ENCODE measurements at places on chromosomes 2 and 18.
A peak's percentile ranks its signal among the peaks of the same experiment; 100 is the strongest.

GRCh38 chr2:113796592-113797175 is 40.2 kb upstream of the SLC35F5 start:
- DNase-seq, result no peak
- no peak overlapping the region for H3K4me3 ChIP-seq
- H3K4me1 ChIP-seq, result peaks cover 30% of the 10 kb centered on the region
- H3K27ac ChIP-seq, result no peak overlapping the region
- H3K27me3 ChIP-seq, result no peaks in the 10 kb centered on the region

- no peak overlapping the region for H3K27ac ChIP-seq
- H3K4me1 ChIP-seq, result peaks cover 21% of the 10 kb centered on the region
- peaks cover 53% of the 10 kb centered on the region for H3K27me3 ChIP-seq
- no peaks in the 10 kb centered on the region for H3K36me3 ChIP-seq
- DNase-seq, result no peak
Measured at GRCh38 chr2:110816404-110817365, 84.3 kb downstream of the ACOXL start.

- no peak for DNase-seq
- no peaks in the 10 kb centered on the region for H3K36me3 ChIP-seq
- no peak overlapping the region for H3K27ac ChIP-seq
- H3K27me3 ChIP-seq, result peaks cover 25% of the 10 kb centered on the region
Measured at GRCh38 chr2:144632809-144633208, 112.9 kb upstream of the ZEB2 start.

GRCh38 chr2:206858687-206859329 is 80.5 kb upstream of the CPO start:
- H3K27ac ChIP-seq, result peak overlapping the region; percentile 75
- H3K36me3 ChIP-seq, result no peaks in the 10 kb centered on the region
- DNase-seq, result no peak
- no peaks in the 10 kb centered on the region for H3K27me3 ChIP-seq

- no peaks in the 10 kb centered on the region for H3K36me3 ChIP-seq
- H3K27me3 ChIP-seq, result peaks cover 3% of the 10 kb centered on the region
- H3K27ac ChIP-seq, result no peak overlapping the region
Measured at GRCh38 chr2:60331115-60331809, 222.2 kb downstream of the BCL11A start.

DNA sequence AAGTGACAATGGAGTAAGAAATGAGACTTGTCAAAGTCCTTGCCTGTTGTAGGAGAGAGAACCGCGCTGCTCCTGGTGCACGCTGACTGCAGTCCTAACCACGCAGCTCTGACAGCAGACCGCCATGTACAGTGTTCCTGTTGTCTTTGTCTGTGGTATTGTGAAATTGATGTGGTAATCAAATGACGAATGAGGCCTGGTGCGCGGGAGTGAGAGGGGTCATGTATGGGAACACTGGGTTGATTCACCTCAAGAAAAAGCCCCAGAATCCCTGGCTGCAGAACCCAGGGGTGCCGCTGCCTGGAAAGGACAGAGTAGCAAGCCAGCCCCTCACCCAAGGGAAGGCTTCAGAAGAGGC is 64.0 kb downstream of the INPP4A start:
- H3K4me1 ChIP-seq, result peaks cover 96% of the 10 kb centered on the region
- peak overlapping the region; percentile 91 for H3K27ac ChIP-seq
- H3K4me3 ChIP-seq, result peak overlapping the region; percentile 47

GRCh38 chr2:172613040-172613439 is 57.1 kb downstream of the PDK1 start:
- H3K4me1 ChIP-seq, result peaks cover 5% of the 10 kb centered on the region
- H3K4me3 ChIP-seq, result no peak overlapping the region
- no peak overlapping the region for H3K27ac ChIP-seq
- H3K36me3 ChIP-seq, result peaks cover 55% of the 10 kb centered on the region

DNA sequence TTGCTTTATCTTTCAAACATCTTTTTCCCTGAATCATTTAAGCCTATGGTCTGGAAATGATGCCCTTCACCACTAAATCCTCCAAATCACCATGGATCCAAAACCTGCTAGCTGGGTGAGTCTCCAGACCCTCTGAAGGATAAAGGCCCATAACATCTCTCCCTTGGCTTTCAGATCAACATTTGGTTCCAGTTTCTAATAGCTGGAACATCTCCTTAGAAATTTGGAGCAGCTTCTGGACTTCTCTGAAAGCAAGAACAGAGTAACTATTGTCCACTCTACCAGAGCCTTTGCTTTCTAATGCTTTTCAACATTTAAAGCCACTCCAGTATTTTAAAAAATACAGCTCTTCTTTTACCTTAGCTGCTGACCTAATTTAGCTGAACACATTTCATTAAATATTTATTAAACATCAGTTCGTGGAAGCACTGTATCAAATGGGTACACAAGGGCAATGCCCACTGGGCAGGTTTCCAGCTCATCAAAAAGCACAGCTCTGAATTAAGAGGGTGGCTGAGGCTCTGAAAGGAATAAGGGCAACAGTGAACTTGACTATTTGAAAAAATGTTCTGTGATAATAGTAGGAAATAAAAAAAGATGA is 75.3 kb downstream of the GALNT3 start:
- H3K27me3 ChIP-seq, result peaks cover 25% of the 10 kb centered on the region
- H3K27ac ChIP-seq, result no peak overlapping the region
- no peak for DNase-seq
- H3K36me3 ChIP-seq, result no peaks in the 10 kb centered on the region

DNA sequence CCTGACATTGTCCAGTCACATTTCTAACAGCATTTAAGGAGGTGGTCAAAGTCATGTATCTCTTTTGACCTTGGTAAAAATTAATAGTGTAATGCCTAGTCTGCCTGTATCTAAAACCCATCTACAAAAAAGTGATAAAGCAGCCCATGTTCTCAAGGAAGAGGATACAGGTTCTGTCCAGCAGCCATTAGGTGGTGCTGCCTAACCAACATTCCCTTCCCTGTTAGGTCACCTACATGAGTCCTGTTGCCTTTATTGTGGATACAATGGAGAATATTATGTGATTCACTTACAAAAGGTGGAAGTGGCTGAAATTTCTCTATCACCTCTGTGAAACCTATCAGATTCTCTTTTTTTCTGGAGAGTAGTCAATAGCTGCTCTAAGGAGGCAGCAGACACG is 52.5 kb downstream of the AQP4 start:
- no peak overlapping the region for H3K27ac ChIP-seq
- no peaks in the 10 kb centered on the region for H3K36me3 ChIP-seq
- DNase-seq, result no peak
- no peak overlapping the region for H3K4me3 ChIP-seq
- no peaks in the 10 kb centered on the region for H3K27me3 ChIP-seq

DNA sequence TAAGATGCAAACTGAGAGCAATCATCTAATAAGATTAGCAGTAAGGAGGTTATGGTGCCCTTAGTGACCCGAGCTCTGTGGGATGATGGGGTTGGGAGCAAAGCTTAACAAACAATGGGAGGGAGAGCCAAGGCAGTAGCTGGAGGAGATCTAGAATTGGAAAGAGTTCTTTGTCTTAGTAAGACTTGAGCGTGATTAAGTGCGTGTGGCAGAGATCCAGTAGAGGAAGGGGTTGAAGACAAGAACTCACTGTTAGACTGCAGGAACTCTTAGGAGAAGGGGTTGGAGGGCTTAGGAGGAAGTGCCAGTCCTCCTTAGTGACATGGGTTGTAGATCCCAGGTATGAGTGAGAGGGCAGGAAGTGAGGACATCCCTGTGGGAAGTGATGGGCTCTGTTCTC is 184.7 kb downstream of the GFPT1 start:
- H3K27ac ChIP-seq, result no peak overlapping the region
- no peaks in the 10 kb centered on the region for H3K4me1 ChIP-seq
- no peaks in the 10 kb centered on the region for H3K36me3 ChIP-seq
- H3K27me3 ChIP-seq, result peaks cover 8% of the 10 kb centered on the region

DNA sequence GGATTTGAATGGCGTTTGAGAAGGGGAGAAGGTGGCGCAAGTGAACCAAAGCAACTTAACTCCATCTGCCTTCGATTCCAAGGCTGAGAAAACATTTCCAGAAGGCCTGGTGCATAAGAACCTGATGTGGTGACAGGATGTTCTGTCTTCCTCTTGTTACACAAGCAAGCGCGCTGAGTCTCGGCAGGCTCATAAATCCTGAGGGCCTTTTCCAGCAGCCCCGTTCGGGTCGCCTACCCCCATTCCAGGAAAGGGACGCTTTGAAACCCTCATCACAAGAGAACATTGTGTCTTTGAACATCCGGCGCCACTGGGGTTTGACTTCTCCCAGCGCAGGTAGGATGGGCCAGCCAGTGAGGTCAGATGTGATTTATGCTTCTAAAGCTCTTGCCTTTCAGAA is 403.5 kb downstream of the SETBP1 start:
- no peak overlapping the region for H3K4me3 ChIP-seq
- H3K4me1 ChIP-seq, result no peaks in the 10 kb centered on the region
- no peak overlapping the region for H3K27ac ChIP-seq

DNA sequence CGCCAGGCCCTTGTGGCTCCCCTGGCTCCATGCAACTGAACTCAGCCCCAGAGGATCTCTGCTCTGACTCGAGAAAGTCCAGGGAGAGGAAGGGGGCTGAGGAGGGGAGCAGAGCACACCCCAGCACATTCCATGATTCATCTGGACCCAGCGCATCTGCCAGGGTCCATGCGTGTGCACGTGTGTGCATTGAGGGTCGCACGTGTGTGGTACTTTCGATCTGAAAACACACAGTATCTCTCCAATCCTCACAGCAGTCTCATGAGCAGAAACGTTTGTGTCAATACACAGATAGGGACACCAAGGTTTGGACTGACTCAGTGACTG is 146.4 kb upstream of the ID2 start:
- DNase-seq, result no peak
- peaks cover 2% of the 10 kb centered on the region for H3K36me3 ChIP-seq
- no peaks in the 10 kb centered on the region for H3K27me3 ChIP-seq

DNA sequence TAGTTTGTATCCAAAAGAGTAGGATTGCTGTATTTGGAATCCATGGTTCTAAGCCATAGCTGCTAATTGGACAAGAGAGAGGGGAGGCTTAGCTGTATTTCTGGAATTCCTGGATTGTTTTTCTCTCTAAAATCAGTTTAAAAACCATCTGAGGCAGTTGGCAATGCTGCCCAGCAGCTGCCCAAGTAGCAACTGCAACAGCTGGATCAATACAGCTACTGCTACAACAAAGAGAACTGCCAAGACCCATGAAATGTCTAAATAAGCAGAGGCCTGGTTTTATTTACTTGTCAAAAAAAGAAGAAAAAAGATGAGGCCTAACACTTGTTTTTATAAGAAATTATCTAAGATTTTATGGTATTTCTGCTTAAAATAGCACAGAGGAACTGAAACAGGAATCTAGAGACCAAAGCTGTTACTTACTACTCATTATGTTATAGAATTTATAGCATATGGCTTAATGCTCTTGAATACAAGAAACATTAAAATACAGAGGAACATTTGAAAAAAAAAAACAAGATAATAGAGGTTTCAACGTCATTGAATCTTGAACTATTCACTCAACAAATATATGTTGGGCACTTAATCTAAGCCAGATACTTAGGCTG is 39.1 kb downstream of the TMEFF2 start:
- no peaks in the 10 kb centered on the region for H3K4me1 ChIP-seq
- DNase-seq, result no peak
- no peak overlapping the region for H3K4me3 ChIP-seq
- H3K27me3 ChIP-seq, result peaks cover 13% of the 10 kb centered on the region

DNA sequence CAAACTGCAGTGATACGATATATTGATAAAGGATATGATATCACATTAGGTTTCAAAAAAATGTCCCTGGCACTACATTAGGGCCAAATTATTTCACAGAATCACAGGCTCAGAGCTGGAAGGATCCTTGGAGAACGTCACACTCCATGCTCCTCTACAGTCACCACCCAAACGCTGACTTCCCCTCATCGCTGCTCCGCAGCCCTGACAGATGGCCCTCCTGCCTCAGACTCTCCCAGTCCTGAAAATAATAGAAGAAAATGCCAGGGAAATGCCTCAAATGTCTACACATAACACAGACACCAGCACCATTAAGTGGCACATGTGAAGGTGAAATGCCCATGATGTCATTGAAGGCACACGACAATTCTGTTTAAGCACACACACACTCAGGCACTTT is 72.0 kb downstream of the ZNF521 start:
- DNase-seq, result no peak
- no peak overlapping the region for H3K4me3 ChIP-seq
- H3K4me1 ChIP-seq, result no peaks in the 10 kb centered on the region
- no peak overlapping the region for H3K27ac ChIP-seq
- H3K36me3 ChIP-seq, result no peaks in the 10 kb centered on the region

- peaks cover 78% of the 10 kb centered on the region for H3K36me3 ChIP-seq
- DNase-seq, result no peak
- H3K27ac ChIP-seq, result peak overlapping the region; percentile 55
- no peak overlapping the region for H3K4me3 ChIP-seq
- no peaks in the 10 kb centered on the region for H3K27me3 ChIP-seq
Measured at GRCh38 chr2:143558665-143559064, 429.4 kb downstream of the ARHGAP15 start.

- no peaks in the 10 kb centered on the region for H3K27me3 ChIP-seq
- DNase-seq, result no peak
- no peaks in the 10 kb centered on the region for H3K36me3 ChIP-seq
Measured at GRCh38 chr2:56021136-56021474, 97.5 kb upstream of the EFEMP1 start.

DNA sequence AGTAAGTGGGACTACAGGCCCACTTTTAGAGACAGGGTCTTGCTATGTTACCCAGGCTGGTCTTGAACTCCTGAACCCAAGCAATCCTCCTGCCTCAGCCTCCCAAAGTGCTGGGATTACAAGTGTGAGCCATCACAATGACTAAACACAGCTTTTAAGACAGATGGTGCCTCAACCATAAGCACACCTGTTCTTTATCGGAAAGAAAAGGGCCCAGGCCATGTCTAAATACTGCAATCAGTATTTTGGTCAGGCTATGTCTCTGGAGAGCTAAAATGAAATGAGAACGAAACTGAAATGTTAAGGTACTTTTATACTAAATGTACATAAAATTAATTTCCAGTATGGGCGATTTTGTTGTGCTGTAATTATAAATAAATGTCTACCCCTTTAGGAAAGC is 69.5 kb upstream of the SPTBN1 start:
- H3K4me1 ChIP-seq, result no peaks in the 10 kb centered on the region
- no peak overlapping the region for H3K4me3 ChIP-seq
- DNase-seq, result no peak
- H3K36me3 ChIP-seq, result no peaks in the 10 kb centered on the region
- no peaks in the 10 kb centered on the region for H3K27me3 ChIP-seq
- H3K27ac ChIP-seq, result no peak overlapping the region

DNA sequence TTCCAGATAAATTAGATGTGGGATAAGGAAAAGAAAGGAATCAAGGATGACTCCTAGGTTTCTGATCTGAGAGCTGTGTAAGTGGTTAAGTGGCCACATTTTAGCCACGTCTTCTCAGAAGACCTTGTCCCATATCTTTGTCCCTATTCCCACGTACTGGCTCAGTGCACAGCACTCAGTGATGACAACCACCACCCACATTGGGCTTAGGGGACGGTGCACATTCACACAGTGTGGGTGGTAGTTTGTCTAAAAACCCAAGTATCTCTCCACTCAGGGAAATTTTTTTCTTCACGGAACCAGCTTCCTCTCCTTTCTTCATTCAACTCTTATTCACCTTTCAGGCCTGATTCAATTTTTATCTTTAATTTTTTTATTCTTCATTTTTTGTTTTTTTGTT is 30.6 kb upstream of the GCC2 start:
- no peaks in the 10 kb centered on the region for H3K36me3 ChIP-seq
- no peak overlapping the region for H3K4me3 ChIP-seq
- H3K4me1 ChIP-seq, result no peaks in the 10 kb centered on the region

GRCh38 chr2:3091696-3092095 is 285.9 kb downstream of the EIPR1 start:
- H3K27me3 ChIP-seq, result peaks cover 31% of the 10 kb centered on the region
- H3K4me3 ChIP-seq, result no peak overlapping the region
- H3K36me3 ChIP-seq, result no peaks in the 10 kb centered on the region
- H3K27ac ChIP-seq, result no peak overlapping the region

- H3K4me1 ChIP-seq, result peaks cover 18% of the 10 kb centered on the region
- H3K4me3 ChIP-seq, result no peak overlapping the region
- H3K27ac ChIP-seq, result no peak overlapping the region
- no peak for DNase-seq
Measured at GRCh38 chr2:120017201-120017600, 4.3 kb downstream of the EPB41L5 start.
